ENCODE measurements at places on chromosomes 13 and 19.

DNA sequence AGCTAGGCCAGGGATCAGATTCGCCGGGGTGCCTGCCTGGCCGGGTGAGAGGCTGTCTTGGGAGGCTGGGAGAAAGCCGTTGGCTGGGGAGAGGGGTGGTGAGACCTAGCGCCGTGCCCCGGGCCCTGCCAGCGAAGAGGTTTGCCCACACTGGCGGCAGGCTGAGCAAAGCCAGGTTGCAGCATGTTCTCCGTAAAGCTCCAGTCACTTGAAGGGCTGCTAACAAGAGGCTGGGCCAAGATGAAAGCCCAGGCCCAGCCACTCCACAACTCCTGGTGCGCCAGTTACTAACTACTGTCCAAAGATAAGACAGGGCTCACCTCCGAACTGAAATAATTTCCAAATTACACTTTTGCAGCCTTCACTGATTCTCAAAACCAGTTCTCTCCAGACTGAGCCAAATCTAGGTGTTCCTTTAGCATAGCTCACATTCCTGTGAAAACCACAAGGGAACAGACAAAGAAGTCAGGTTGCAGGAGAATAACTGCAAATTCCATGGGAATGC, 16.3 kb downstream of the ELAVL1 start:
- no peak for DNase-seq

DNA sequence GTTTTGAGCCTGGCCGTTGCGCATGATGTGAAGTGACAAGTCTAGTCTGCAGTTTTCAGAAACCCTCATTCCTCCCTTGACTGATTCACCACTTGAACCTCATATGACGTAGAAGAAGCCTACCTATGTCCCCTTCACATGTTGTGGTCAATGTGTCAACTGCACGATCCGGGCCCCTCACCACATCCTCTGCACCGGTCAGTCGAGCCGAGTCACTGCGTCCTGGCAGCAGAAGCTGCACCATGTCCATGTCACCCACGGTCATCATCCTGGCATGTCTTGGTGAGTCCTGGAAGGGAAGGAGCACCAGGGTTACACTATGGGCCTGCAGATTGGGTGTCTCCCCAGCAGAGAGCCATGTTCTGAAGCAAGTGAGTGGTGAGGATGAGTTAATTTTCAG, at the start of gene KIR2DL4:
KIR2DL4 (plus strand) TSS at position 201 of the 400 bp plus-strand sequence; CDS start at position 243, 42 bp downstream.
- no peak for DNase-seq

- DNase-seq, result no peak
These were observed 17.7 kb downstream of the INTS6 start for GRCh38 chr13:51435002-51435578.

GRCh38 chr19:33447336-33448158, 74.0 kb downstream of the CEBPG start:
- DNase-seq, result no peak

GRCh38 chr13:33958964-33959363, 141.0 kb downstream of the RFC3 start:
- no peak for DNase-seq

DNA sequence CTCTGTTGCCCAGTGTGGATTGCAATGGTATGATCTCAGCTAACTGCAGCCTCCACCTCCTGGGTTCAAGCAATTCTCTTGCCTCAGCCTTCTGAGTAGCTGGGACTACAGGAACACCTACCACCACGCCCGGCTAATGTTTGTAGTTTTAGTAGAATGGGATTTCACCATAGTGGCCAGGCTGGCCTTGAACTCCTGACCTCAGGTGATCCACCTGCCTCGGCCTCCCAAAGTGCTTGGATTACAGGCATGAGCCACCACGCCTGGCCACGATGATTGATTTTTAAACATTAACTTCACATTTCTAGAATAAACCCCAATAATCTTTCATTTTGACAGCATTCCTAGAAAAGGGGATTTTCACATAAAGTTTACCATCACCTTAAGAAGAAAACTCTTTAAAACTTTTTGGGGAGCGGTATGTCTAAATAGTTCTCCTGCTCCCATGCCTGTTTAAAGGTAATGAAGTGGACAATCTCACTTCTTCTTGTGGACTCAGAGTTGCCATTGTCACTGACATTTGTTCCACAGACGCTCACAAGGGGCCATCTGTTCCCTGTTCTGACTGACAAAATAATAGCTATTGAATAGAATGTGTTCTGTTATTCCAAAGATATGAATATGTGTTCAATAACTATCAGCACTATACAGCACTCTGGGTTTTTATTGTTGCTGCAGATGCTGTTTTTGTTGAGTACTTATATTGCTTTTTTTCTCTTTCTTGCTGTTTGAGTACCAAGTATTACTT, 66.1 kb upstream of the C1QTNF9B start:
- no peak for DNase-seq

DNA sequence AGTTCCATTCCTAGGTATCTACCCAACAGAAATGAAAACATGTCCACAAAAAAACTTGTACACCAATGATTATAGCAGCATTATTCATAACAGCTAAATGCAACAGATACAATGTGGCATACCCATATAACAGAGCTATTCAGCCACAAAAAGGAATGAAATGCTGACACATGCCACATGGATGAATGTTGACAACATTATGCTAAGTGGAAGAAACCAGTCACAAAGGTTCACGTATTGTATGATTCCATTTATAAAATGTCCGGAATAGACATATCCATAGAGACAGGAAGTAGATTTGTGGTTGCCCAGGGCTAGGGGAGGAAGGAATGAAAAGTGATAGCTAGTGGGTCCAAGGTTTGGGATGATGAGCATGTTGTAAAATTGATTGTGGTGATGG, 10.8 kb downstream of the CRYL1 start:
- no peak for DNase-seq

DNA sequence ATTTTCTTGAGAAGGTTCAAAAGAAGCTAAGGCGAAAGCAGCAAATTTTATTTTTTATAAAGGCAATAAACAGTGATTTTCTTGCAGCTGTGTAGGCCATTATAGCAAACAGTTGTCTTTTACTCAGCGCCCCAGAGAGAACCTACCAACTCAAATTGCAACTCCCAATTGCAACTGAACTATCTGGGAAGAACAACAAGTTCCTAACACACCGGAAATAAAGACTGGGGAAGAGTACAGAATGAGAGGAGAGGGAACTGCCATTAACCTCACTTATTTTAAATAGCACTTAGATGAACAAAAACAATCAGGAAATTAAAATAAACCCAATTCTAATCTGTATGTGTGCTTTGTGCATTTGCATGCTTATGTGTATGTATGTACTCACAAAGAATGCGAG, 171.1 kb downstream of the KCTD12 start:
- no peak for DNase-seq

GRCh38 chr13:97205982-97206381, 16.2 kb upstream of the MBNL2 start:
- DNase-seq, result no peak

DNA sequence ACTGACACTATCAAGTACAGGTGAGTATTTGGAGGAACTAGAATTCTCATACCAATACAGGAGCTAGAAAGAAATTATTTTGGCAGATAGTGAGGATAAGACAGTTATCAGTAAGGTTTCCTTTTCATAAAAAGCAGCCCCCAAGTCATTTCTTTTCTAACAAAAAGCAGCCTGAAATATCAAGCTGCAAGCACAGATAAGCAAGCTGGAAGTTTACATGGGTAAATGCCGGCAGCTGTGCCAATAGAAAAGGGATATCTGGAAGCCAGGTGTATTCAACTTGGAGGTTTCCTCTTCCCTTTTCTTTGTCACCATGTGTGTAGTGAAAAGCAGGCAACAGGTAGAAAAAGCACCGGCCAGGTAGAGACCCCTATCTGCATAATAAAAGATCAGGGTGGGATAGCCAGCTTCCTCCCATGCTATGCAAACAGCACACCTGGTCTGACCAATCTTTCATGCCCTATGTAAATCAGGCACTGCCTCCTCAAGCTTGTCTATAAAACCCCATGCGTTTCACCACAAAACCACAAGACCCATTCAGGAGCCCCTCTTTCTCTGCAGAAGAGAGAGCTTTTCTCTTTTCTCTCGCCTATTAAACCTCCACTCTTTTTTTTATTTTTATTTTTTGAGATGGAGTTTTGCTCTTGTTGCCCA, 22.9 kb downstream of the CYP4F2 start:
- DNase-seq, result no peak

DNA sequence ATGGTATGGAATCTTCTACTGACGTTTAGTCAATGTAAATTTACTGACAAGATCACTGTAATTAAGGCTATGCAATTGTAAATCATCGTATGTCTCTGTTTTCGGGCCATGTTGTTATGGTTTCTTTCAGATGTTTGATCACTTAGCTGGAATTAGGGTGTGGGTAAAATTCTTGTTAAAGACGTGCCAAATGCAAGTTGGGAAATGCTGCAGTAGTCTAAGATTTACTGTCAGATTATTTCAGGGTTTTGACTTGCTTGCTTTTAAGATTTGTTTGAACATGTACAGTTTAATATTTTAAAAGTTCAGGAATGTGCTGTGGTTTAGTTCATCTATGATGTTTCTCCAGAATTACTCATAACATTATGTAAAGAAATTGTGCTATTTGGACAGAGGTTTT, 10.8 kb downstream of the NDFIP2 start:
- DNase-seq, result no peak

- DNase-seq, result no peak
These were observed 209.0 kb downstream of the VWA8 start for GRCh38 chr13:41751734-41752445.

GRCh38 chr13:18233783-18234299, 947.8 kb downstream of the TUBA3C start:
- DNase-seq, result no peak

GRCh38 chr13:50320271-50320862, 305.1 kb downstream of the KCNRG start:
- DNase-seq, result no peak

- DNase-seq, result no peak
These were observed 6.3 kb upstream of the POU4F1 start for GRCh38 chr13:78609464-78610205.

- no peak for DNase-seq
These were observed 7.7 kb upstream of the TBC1D4 start for GRCh38 chr13:75489502-75490263.

- DNase-seq, result no peak
These were observed 32.5 kb downstream of the ZNF567 start for GRCh38 chr19:36719687-36720556.

- DNase-seq, result no peak
These were observed 114.8 kb upstream of the TDRD3 start for GRCh38 chr13:60282186-60282585.

DNA sequence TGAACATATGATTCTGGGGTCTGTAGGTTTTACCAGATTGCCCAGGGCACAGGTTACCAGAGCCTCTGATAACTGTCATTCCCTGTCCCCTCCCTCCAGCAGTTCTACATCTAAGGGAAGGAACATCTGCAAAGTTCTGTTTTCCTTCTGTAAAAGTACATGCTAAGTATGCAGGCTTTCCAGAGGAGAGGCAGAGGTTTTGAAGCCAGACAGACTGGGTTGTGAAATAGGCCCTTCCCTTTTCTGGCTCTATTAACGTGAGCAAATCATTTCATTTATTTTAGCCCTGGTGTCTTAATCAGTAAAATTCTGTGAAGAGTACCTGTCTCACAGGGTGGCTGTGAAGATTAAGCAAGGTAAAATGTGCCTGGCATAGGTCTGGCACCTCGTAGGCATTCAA, 66.1 kb upstream of the C1QTNF9 start:
- no peak for DNase-seq

GRCh38 chr19:40389404-40390083, 437 bp downstream of the HIPK4 start:
- DNase-seq, result no peak

GRCh38 chr13:27953676-27954405, 15.3 kb downstream of the CDX2 start:
- DNase-seq, result peak; percentile 87
